Occipital lobe (tissue), 3 donors: ENCODE measurements at places on chromosomes 3 and 15.
A peak's percentile ranks its signal among the peaks of the same experiment; 100 is the strongest.

- DNase-seq, result no peak
Measured at GRCh38 chr3:195017151-195017550, 253.8 kb downstream of the XXYLT1 start.

DNA sequence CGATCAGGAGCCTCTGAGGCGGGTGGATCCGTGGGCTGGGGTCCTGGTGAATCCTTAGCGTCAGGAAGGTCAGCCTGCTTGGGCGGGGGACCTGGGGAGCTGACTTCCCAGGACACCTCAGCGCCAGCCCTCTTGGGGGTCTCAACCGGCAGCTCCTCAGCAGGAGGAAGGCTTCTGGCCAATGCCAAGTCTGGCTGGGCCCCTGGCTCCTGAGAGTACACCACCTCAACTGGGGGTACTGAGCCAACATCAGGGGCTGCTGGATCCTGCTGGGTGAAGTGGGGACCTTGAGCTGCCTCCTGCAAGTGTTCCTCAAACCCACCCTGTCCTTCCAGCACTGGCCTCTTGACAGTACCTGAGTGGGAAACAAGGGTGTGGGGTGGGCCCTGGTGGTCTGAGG lies 3.1 kb downstream of the PRRT3 start:
- no peak for DNase-seq

DNA sequence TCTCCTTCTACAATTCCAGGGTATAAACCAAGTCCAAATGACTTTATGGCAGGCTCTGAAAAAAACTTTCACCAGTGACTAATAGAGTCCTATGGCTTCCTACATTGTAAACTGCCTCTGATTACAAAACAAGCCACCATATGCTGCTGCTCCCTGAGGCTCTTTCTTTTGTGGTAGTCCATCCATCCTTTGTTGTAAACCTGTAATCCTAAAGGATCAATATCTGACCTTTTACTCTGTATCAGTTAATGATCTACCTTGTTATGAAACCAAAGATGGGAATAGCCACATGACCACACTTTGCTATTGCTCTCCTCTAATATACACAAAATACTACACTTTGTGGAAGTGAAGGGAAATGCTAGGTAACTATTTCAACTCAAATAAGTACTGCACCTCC lies 434.7 kb upstream of the AGTR1 start:
- DNase-seq, result no peak

DNA sequence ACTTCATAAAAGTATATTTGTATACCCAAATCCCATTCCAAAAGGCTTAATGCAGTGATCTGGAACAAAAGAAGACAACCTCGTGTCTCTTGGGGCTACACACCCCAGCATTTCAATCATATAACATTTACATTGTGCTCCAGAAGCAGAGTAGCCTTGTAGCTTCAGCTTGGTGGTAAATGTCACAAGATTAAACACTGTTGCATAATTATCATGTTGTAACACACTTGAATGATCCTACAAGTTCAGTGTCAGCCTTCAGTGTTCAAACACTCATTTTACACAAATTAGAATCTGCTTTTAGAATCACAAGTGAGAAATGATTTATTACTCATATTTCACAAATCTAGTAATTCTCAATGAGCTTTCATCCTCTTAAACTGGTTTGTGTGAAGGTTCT lies 122.6 kb downstream of the CNTN3 start:
- DNase-seq, result no peak

- DNase-seq, result no peak
Measured at GRCh38 chr3:169578381-169579024, 85.0 kb downstream of the MECOM start.

DNA sequence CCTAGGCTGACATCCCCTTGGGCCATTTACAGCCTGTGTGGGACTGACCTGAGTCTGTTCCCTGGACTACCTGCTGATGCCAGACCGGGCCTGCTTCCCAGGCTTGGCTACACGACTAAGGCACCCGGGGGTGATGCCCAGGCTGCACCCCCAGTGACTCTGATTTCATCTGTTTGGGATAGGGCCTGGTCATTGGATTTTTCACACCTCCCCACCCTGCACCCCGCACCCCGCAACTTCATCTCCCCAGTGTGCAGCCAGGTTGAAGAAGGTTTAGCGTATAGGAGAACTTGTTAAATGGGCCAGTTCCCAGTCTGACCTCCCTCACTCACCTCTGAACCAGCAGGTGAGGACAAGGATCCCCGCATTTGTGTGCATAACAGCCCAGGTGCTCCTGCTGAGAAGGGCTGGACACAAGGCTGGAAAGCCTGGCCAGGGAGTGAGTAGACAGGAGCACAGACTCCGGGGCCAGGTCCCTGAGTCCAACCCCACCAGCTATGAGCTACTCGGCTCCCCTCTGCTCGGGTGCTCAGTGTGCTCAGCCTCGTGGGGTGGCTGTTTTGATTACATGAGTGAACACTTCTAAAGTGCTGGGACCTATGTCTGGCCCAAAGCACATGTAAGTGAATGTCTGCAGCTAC lies 18.5 kb downstream of the SLC6A20 start:
- DNase-seq, result no peak

DNA sequence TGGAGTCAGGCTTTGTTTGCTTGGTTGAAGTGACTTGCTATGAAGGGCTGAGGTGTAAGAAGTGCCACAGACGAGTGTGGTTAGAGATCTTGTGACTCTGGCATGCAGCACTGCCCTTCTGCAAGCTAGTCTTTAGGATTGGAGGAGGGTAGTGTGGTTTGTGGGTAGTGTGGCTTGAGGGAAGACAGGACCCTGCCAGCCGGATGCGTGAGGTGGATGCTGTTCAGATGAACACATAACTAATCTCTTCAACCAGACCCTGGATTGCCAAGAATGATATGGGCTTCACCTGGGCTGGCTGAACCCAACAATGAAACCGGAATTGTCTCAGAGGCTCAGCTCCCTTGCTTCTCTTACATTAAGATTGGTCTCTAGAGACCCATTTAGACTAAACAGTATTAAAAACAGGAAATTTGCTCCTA lies 32.7 kb downstream of the STARD9 start:
- no peak for DNase-seq

GRCh38 chr3:65485826-65486469 lies 552.8 kb downstream of the MAGI1 start:
- DNase-seq, result no peak

- DNase-seq, result no peak
Measured at GRCh38 chr3:133992381-133992780, 37.3 kb downstream of the SLCO2A1 start.

DNA sequence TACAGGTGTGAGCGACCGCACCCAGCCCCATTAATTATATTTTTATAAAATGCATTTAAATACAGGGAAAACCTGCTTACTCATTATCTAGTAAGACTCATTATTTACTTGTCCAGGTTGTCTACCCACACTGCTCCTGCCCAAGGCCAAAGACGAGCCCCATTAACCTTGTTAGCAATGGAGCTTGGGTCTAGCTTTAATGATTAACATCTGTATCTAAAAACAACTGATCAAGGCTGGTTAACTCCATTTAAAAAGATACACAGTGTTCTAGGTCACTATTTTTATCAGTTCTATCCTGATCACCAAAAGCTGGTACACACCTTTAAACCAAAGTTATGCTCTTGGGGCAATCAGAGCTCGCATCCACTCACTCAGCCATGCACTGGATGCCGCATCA lies 10.4 kb upstream of the NCKIPSD start:
- no peak for DNase-seq

DNA sequence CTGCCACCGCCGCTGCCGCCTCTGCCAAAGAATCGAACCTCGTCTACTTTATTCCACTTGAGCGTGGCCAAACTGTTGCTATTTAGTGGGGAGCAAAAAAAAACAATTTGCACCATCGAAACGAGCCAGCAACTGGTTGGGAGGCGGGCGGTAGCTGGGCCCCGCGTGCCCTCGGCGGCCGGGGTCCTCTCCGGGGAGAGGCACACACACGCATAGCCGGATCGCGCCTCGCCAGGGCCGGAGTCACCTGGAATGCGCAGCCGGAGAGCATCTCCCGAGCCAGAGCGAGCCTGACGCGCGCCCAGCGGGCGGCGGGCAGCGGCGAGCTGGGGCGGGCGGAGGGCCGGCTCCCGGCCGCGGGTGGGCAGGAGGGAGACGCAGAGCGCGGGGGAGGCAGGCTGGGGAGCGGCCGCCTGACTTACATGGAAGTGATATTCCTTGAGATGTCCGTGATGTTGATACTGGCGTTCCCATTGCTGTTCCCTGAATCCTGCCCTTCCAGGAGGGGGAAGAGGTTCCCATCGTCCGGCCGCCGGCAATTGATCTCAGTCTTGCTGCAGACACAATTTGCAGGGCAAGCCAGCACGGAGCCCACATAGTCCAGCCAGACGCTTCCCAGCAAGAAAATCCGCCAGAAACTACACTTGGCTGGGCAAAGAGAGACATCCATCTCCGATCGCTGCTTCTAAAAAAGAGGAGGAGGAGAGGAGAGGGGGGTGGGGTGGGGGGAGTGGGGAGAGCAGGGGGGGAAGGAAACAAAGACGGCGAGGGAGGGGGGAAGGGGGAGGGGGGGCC lies 858 bp downstream of the NTRK3 start:
- DNase-seq, result peak; percentile 42

DNA sequence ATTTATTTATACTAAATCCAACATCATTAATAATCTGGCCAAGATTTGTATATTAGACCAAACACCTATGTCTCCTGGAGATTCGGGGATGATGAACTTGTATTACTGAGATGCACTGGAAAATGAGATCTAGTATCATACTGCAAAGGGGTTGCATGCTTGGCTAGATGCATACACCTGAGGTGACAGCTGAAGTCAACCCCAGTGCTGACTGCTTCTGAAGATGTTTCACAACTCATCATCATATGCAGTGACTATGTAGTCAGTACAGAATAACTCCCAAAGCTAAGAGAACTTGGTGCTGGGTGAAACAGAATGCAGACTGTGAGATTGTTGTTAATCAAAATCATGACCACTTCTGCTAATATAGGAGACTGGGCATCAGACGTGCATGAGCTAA lies 1114.2 kb downstream of the NSUN3 start:
- no peak for DNase-seq

GRCh38 chr15:92184679-92185230 lies 208.9 kb upstream of the ST8SIA2 start:
- DNase-seq, result no peak

DNA sequence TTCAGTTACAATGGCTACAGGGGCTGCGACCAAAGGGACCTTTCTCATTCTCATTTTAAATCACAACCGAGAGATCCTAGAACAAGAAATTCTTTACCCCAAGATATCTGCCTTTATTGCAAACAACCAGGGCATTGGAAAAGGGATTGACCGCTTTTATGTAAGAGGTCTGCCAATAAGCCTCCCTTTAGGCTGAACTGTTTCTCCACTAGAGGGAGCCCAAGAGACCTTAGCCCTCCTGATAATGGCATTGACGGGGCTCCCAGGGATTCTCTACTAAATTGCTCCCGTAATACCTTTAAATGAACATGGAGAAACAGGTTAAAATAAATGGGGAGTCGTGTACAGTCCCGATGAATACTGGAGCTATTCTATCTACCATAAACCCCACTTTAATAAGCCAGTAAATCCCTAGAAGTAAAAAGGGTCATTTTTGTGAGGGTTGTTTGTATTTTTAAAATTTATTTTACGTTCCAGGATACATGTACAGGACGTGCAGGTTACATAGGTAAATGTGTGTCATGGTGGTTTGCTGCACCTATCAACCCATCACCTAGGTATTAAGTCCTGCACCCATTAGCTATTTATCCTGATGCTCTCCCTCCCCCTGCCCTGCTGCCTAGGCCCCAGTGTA lies 7.5 kb upstream of the IGSF10 start:
- no peak for DNase-seq

DNA sequence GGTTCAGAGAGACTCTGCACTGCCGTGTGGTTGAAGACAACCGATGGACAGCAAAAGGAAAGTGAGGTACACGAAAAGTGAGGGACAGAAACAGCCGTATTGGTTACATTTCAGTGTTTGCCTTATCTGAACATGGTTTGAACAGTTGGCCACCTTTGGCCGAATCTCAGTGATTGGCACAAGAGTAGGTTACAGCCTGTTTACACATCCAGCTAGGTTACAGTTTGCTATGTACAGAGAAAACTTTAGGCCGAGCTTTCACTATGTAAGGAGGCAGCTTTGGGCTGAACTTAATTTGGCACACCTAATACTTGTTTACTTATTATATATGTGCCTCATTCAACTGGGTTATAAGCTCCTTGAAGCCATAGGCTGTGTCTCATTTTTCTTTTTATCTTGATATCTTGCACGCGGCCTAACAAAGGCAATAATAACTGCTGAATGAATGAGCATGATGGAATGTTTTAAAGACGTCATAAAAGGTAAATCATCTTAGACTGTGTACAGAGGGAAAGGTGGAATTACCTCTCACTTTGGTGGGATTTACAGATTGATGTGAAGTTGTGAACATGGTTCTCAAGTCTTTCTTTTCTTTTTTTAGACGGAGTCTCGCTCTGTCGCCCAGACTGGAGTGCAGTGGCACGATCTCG lies 17.2 kb upstream of the GREM1 start:
- no peak for DNase-seq

DNA sequence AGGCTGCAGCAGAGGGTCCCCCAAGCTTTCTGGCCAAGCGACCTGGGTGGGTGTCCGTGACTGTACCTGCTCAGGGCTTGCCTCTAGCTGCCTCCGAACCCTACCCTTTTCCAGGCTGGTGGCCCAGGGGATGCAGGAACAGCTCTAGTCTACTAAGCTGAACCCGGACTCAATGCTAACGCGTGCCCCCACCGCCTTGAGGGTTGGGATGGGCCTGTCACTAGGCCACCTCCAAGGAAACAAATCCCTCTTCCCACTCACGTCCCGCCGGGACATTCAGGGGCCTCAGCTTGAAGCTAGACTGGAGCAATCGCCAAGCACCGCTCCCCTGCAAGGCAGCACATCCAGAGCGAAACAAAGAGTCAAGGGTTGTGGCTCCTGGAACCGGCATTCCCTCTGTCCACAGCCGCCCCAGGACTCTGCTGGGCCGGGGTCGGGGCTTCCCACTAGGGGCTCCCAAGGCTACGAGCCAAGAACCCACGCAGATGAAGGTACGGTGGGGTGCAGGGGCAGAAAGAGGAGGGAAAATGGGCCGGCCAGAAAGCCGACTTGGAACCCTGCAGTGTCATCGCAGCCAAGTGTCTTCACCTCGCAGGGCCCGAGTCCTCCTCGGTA lies 2.9 kb downstream of the FBXL22 start:
- DNase-seq, result no peak

DNA sequence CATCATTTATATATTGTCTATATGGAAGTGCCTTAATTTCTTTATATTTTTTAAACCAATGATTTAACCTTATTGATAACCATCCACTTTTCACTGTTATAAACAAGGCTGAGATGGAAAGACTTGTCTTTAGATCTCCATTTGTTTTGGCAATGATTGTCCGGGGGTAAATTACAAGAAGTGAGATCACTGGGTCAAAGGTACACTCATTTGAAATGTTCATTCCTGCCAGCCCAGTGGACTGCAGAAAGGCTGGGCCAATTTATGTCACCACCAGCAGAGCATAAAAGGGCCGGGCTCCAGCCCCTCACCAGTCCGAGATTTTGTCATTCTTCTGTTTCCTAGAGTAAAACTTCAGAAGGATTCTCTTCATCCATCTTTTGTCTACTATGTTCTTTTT lies 93.6 kb upstream of the NEO1 start:
- no peak for DNase-seq

- DNase-seq, result no peak
Measured at GRCh38 chr3:98961161-98962155, 60.0 kb upstream of the DCBLD2 start.
